ENCODE measurements at places on chromosomes 11 and 22. TPM values are rescaled to one million over a fixed set of nuclear protein-coding genes. Genes with fewer than 3 reads are reported as not detected.
A peak's percentile ranks its signal among the peaks of the same experiment; 100 is the strongest.

DNA sequence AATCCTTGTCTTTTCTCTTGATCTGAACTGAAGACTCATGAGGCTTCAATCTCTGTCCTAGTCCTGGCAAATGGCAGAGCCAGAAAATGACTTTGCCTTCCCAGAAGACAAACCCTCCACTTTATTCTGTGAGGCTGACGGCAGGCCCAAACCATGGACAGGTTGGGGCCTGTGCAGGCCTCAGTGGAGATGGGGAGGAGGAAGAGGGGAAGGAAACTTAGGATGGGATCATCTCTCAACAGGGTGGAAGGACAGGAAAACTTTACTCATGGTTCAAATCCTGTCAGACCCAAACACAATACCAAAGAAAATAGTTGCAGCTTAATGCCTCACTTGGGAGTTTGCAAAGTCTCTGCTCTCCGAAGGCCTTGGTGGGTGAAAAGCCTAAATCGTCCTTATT lies 9.8 kb downstream of the RPL27A start:
- DNase-seq = no peak

DNA sequence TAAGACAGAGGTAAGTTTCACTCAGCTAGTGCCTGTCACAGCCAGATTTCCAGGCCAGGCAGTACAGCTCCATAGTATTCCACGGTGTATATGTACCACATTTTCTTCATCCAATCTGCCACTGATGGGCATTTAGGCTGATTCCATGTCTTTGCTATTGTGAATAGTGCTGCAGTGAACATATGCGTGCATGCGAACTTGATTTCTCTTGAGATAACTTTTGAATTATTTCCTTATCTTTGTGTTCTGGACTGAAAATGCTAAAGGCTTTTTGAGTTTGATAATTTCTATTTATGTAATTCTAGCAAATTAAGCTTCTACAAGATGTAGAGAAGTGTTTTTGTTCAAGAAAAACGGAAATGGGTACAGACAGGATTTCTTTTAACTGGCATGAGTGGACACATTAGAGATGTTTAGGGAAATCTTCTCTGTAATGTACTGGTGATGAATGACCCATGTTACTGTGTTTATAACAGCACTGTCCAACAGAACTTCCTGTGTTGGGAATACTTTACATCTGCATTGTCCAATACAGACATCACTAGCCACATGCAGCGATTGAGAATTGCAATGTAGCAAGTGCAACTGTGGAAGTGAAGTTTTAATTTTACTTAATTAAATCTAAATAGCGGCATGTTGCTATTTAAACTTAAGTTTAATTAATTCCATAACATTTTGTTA lies 151.3 kb downstream of the CADM1 start:
- no peak for DNase-seq

DNA sequence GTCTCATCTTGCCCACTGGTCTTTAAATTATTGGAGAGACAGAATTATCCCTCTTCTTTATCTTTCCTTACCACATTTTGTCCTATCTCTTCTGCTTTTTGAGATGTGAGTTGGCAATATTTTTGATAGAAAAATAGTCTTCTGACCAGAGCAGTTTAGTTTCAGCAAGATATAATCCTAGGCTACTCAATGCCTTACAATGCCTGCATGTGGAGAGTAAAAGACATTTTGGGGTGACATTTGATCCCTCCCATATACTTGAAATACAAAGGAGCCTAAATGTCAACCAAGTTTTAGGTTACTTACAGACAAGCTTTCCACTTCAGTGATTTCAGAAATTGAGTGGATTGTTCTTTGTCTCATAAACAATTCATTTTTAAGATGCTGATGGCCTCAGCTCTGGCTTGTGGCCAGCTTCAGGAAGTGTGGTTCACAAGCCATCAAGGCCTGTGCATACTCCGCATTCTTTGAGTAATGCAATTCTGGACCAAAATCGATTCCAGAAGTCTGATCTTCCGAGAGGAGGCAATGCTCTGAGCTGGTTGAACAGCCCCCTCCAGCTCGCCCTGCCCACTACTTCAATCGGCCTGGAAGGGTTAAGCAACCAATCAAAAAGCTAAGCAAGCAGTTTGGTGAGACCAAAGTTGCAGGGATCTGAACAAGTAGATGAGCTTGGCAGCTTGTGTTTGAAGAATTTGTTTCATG lies 274.4 kb downstream of the BLID start:
- DNase-seq = no peak

- peak; percentile 84 for DNase-seq
Measured at GRCh38 chr22:43881091-43882061, 10.4 kb downstream of the PNPLA5 start.

- DNase-seq = no peak
Measured at GRCh38 chr11:35717043-35717442, 54.5 kb downstream of the TRIM44 start.

- DNase-seq = no peak
Measured at GRCh38 chr11:123227763-123228495, 32.9 kb upstream of the CLMP start.

DNA sequence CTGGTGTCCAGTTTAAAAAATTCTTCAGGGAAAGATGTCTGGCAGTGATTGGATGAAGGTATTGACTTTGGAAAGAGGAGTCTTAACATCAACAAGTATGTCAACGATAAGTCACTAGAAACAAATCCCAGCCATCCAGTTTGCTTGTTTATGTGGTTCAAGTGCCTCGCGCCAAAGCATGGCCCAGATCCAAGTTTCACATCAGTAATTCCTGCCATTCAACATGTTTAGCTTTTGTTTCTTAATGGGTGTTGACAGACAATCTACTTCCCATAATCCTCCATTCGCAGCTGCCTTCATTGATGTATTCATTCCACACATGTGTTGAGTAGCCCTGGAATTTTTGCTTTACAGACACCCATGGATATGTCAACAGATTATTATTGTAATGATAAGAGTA lies 77.8 kb downstream of the UBASH3B start:
- DNase-seq = no peak

DNA sequence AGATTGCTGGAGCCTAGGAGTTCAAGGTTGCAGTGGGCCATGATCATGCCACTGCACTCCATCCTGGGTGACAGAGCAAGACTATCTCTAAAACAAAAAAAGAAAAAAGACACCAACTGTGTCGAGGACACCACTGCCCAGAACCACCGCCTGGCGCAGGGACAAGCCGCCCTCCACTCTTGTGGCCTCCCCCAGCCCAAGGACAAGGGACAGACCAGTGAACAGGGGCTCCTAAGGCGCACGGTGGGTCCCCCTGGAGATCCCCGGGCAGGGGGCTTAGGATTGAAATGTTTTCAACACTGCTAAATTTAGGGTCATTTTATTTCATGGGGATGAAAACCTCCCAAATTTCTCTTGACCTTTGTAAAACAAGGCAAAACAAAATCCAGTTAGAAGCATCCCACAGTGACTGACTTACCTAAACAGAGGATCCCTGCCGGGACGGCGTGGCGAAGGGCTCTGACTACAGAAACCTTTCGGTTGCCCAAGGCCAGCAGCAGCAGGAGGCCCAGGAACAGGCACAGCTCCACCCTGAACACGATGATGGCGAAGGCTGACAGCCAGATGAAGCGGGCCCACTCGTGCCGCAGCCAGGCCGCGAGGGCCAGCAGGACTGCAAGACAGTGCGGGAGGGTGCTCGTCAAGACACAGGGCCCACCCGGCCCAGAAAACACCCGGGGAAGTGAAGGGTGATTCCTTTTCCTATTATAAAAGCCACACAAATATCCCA lies 8.6 kb downstream of the ALG12 start:
- no peak for DNase-seq

DNA sequence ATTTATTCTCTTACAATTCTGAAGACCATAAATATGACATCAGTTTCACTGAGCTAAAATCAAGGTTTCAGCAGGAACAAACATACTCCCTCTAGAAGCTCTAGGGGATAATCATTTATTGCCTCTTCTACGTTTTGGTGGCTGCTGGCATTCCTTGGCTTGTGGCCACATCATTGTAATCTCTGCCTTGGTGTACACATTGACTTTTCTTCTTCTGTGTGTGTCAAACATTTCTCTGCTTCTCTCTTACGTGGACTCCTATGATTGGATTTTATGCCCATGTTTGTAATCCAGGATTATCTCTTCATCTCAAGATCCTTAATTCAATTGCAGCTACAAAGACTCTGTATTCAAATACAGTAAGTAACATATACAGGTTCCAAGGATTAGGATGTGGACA lies 30.4 kb upstream of the MMP20 start:
- no peak for DNase-seq

GRCh38 chr22:50016988-50017700 lies 4.6 kb upstream of the IL17REL start:
- peak; percentile 82 for DNase-seq

DNA sequence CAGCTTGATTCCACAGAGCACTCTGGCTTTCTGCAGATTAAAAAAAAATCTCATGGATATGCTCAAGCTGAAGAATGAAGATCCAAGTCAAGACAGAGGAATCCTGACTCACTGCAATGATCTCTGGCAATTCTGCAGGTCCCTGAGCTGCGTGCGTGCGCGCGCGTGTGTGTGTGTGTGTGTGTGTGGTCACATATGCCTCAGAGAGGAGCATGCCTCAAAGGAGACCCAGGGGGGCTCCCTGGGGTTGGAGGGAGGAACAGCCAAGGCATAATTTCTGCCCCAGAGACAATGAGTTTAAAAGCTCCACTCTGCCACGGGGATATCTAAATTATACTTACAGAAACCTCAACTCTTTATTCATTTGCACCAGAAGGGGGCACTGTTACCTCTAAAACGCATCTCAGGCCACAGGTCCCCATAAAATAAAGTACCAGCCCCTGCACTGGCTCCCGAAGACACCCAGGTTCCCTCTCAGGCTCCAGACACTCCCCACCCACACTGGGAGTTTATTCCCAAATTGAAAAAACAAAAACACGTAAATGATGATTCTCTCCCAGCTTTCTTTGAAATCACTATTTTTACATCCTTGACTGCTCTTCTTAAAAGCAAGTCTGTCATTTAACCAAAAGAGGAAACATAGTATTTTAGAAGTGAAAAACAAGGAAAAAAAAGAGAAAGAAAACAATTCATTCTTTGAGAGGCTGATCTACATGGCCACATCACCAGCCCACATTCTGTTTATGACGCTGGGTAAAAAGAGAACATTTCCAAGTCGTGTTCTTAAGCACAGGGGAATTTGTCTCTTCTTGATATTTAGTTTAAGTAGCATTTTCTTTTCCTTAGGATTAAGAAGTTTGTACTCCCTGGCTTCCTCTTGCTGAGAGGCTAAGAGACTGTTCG lies 401.0 kb downstream of the LARGE1 start:
- no peak for DNase-seq

GRCh38 chr11:114826910-114827442 lies 148.6 kb downstream of the NXPE2 start:
- no peak for DNase-seq

OTOG gene
- not detected for total RNA-seq

LIF gene
- total RNA-seq = 34.8 TPM

MAJIN gene
- not detected for total RNA-seq

OR8D1 gene
- total RNA-seq = not detected

CCDC116 gene
- total RNA-seq = 0.39 TPM

FOLR2 gene
- total RNA-seq = 77.3 TPM

KDM4E gene
- not detected for total RNA-seq
